ENCODE measurements at places on chromosomes 1 and 21.

DNA sequence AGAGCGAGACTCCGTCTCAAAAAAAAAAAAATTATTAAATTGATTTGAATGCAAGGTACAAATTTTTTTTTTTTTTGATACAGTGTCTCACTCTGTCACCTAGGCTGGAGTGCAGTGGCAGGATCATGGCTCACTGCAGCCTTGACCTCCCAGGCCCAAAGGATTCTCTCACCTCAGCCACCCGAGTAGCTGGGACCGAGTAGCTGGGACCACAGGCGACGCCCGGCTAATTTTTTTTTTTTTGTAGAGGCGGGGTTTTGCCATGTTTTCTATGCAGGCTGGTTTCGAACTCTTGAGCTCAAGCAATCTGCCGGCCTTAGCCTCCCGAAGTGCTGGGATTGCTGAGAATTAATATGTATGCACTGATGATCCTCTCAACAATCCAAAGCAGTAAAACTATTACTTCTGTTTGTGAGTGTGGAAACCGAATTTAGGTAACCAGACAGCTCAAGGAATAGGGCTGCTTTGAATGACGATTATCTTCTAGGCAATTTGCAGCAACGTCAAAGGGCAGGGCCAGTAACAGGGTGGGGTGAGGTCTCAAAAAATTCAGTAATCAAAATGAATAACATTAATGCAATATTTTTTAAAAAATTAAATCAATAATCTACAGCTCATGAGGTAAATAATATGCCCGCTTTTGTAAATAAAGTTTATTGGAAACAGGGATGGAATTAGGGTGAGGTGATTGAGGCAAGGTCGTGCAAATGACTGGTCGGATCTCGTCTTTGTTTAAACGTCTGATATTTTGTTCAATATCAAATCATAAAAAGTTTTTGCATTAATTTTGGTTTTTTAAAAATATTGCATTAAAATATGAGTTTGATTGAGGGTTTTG is 1.2 kb downstream of the CLSPN start:
- DNase-seq: no peak

GRCh38 chr1:18955131-18955440 is 1.4 kb downstream of the IFFO2 start:
- DNase-seq: no peak

- DNase-seq: no peak
Measured at GRCh38 chr1:169886422-169886821, 7.3 kb downstream of the SCYL3 start.

DNA sequence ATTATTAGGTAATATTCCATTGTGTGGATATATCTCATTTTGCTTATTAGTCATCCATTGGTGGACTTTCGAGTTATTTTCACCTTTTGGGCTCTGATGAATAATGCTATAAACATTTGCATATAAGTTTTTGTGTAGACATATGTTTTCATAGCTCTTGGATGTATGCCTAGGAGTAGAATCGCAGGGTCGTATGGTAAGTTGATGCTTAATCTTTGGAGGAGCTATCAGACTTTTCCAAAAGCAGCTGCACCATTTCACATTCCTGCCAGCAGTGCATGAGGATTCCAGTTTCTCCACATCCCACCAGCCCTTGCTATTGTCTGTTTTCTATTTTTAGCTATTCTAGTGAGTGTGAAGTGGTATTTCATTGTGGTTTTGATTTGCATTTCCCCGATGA is 120.3 kb upstream of the TMEM51 start:
- no peak for DNase-seq

DNA sequence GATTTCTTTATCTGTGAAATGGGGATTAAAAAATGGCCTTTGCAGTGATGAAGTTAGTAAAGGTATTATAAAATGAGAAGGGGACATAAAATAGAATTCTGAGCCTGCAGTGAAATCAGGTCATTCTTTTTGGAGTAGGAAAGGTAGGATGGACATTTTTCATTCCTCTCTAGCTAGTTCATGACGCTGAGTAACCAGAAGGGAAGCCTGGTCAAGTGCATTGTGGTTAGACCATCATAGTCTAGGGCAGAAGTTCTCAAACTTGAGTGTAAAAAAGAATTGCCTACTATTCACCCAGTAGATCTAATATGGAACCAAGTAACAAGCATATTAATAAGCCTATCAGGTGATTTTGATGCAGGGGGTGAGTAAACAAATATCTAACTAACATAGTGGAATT is 50.8 kb downstream of the TGFB2 start:
- DNase-seq: no peak

DNA sequence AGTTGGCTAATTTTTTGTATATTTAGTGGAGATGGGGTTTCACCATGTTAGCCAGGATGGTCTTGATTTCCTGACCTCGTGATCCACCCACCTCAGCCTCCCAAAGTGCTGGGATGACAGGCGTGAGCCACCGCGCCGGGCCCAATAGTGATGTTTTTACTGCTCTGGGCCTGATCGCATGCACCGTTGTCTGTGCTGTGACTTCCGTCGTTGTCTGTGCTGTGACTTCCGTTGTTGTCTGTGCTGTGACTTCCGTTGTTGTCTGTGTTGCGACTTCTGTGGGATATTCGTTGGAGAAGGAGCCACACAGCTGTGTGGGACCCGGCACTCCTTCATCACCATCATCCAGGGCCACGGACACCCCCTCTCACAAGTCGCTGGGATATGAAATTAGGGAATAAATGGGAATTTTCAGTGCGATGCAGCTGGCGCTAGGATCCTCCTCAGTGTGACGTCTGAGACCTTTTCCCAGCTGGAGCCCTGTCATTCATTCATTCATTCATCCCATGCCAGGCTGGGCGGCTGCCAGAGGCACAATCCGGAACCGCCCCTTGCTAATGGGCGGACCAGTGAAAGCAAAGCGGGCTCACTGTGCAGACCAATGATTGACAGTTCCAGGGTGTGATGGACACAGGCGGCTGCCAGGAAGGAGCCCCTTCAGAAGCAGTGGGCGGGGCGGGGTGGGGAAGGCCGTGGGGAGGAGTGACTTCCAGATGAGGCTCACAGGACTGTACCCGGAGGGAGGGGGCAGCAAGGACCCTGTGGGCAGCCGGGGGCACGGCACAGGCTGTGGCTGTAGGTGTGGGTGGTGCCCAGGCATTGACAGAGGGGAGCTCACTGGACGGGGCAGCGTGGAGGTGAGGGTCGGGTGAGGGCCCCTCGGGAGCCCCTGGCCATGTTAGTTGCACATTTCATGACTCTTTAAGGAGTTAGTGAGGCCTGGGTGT is 48.9 kb downstream of the PRKCZ start:
- no peak for DNase-seq

DNA sequence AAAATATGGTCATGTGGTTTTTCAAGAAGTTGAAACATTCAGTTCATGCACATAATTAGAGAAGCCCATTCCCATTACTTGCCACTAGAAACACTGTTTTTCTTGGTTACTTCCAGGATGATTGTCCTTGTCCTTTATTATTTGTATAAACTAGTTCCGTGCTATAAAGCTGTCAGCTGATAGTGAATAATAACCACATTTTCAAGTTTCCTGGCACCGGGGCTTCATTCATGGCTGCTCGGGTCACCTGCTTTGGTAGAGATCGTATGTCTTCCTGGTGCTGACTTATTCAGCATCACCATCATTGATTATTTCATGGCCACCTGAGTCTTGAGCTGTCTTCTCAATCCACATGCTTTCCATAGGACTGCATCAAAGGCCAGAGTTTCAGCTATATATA is 62.9 kb upstream of the ZNF326 start:
- no peak for DNase-seq

DNA sequence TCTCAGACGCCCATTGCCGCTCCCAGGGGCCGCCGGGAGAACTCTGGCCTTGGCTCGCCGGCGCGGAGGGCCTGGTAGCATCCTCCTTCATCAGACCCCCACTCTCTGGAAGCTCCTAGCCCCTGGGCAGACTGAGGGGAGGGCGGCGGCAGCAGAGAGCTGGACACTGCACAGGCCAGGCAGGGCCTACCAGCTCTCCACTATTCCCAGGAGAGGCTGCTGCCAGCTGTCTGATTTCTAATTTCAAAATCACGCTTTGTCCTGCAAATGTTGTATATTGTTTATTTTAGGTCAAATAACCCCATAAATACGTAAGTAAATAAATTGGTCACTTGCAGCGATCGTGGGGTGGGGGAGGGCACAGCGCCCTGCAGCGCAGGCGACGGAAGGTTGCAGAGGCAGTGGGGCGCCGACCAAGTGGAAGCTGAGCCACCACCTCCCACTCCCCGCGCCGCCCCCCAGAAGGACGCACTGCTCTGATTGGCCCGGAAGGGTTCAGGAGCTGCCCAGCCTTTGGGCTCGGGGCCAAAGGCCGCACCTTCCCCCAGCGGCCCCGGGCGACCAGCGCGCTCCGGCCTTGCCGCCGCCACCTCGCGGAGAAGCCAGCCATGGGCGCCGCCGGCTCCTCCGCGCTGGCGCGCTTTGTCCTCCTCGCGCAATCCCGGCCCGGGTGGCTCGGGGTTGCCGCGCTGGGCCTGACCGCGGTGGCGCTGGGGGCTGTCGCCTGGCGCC is at the start of gene MTARC1:
Gene MTARC1 (plus strand): TSS at position 577 of the 732 bp plus-strand sequence. CDS start 32 bp downstream, at position 609.
- peak; percentile 93 for DNase-seq

DNA sequence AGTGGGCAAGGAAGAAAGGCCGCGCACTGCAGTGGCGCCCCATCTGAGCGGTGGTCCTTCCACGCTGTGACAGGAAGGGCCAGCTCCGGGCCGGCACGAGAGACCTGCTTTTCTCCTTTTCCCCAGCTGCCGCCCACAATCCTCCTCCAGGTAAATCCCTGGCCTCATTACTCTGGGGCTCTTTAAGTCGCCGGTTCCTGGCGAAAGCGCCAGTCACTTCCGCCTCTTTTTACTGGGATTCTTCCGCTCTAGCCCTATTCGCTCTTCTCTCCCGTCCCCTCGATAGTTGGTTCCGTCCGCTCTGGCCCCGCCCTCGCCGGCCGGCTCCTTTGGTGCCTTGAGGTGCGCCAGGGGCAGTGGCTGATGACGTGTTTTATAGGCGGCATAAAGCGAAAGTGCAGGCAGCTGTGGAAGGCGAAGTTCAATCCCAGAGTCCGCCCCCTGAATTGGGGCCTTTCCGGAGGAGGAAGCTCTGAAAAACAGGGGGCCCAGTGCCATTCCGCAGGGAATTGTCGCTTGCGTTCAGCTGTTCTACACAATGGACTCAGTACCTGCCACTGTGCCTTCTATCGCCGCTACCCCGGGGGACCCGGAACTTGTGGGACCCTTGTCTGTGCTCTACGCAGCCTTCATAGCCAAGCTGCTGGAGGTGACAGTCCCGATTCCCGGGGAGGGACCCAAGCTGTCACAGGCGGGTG is 26.2 kb downstream of the MIA3 start:
- peak; percentile 98 for DNase-seq

GRCh38 chr1:159161001-159161718 is 10.3 kb upstream of the CADM3 start:
- DNase-seq: peak; percentile 85

GRCh38 chr1:92262516-92262915 is 36.3 kb downstream of the GLMN start:
- DNase-seq: no peak

GRCh38 chr1:214550857-214551435 is 456 bp downstream of the PTPN14 start:
- DNase-seq: no peak

GRCh38 chr1:180672505-180672904 is 40.7 kb downstream of the XPR1 start:
- DNase-seq: no peak

DNA sequence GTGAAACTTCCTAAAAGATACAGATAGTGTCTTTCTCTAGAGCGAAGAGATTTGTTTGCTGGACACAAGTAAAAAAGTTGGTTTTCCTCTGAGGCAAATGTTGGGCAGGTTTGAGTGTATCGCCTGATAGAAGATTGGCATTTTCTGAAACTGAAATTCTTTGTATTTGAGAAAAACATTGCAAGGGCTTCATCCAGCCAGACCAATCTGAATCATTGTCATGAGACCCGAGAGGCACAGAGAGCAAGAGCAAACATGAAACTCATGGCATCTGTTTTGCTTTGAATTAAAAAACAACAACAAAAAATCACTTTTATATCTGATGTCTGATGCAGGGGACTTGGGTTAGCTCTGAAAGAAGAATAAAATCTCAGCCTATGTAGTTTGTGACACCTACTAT is 379.3 kb upstream of the NCAM2 start:
- DNase-seq: no peak

DNA sequence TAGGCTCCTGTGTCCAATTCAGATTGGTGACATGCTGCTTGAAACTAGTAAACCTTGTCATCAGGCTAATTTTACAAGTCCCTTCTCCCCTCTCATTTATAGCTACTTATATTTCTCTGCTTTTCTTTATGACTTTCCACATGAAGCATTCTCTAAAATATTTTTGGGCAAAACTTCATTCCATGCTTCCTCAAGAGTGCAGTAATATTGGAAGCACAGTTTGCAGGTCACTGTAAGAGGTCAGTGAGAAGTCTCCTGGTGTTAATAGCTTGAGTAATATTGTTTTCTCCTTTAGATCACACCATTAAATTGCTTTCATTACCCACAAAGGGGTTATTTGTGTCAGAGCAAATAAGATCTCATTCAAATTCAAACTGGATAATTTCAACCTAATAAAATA is 46.6 kb downstream of the LPAR3 start:
- no peak for DNase-seq

GRCh38 chr1:119010201-119010600 is 22.1 kb upstream of the TBX15 start:
- DNase-seq: no peak

- no peak for DNase-seq
Measured at GRCh38 chr1:225689882-225690459, 37.0 kb upstream of the ENAH start.

DNA sequence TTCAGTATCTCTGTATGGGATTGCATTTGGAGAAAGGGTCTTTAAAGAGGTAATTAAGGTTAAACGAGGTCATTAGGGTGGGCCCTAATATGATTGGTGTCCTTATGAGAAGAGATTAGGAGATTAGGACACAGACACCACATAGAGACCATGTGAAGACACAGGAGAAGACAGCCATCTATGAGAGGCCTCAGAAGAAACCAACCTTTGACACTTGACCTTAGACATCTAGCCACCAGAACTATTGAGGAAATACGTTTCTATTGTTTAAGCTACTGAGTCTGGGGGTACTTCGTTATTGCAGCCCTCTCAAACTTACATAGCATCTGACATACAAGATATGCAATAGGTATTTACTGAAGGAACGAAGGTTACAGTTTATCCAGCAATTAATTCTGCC is 7.3 kb upstream of the VPS45 start:
- DNase-seq: no peak

GRCh38 chr1:53689736-53690326 is 49.1 kb downstream of the GLIS1 start:
- DNase-seq: no peak

DNA sequence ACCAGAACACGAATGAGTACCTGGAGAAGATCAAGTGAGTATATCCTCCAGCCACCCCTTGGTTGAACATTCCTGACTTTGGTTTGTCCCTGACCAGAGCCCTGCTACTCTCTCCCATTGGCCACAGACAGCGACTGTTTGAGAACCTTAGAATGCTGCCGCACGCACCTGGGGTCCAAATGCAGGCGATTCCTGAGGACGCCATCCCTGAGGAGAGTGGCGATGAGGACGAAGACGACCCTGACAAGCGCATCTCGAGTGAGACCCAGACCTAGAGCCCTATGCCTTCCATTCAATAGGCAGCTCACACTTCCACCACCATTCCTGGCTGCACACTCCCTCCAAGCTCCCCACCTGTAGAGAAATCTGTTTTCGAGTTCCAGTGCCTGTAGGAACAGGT is 4.5 kb downstream of the MARCKSL1 start:
- DNase-seq: no peak

- no peak for DNase-seq
Measured at GRCh38 chr1:24921938-24922662, 8.0 kb downstream of the RUNX3 start.

Data from NCI-H1105 treated with DMSO at 0.1 percent for 48 hours (cell line).